ENCODE measurements at places on chromosomes 16 and 17. TPM values are rescaled to one million over a fixed set of nuclear protein-coding genes. Genes with fewer than 3 reads are reported as not detected.

Gene CA10
- total RNA-seq, result not detected

DNA sequence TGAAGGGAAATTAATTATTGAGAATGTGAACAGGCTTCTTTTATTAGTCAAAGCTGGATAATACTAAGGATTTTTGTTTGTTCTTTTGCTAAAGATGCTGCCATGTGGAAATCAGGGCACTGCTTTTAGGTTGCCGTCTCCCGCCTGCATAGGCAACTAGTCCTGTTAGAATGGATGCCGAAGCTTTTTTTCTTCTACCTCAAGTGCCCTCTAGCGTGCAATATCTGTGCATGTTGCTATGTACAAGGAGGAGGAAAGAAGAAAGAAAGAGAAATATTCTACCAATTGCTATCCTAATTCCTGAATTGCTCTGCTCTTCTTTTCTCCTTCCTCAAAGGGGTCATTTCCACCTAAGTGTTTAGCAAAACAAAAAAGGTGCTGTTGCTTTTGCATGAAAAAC is 5.2 kb upstream of the CDH8 start:
- peak; percentile 60 for DNase-seq

DNA sequence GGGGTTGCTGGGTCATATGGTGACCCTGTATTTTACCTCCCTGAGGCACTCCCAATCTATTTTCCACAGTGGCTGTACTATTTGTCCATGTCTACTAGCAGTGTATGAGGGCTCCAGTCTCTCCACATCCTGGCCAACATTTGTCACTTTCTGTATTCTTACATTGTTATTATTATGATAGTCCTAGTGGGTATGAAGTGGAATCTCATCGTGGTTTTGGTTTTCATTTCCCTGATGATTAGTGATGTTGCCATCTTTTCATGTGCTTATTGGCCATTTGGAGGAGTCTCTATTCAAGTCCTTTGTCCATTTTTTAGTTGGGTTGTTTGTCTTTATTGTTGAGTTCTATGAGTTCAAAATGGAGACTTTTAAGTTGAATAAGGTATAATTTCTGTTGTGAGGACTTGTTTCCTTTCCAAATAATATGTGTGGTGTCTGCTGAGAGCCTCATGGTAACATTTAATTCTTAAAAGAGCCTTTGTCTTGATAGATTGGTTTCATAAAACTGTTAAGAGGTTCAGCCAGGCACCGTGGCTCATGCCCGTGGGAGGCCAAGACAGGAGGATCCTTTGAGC is 108.2 kb downstream of the RPTOR start:
- peak; percentile 18 for DNase-seq

Gene PIGW
- 6.9 TPM for total RNA-seq

Gene CDC27
- 89.3 TPM for total RNA-seq

Gene CES4A
- 0.19 TPM for total RNA-seq

- DNase-seq, result no peak
Measured at GRCh38 chr16:86690970-86691369, 112.6 kb downstream of the FOXL1 start.

DNA sequence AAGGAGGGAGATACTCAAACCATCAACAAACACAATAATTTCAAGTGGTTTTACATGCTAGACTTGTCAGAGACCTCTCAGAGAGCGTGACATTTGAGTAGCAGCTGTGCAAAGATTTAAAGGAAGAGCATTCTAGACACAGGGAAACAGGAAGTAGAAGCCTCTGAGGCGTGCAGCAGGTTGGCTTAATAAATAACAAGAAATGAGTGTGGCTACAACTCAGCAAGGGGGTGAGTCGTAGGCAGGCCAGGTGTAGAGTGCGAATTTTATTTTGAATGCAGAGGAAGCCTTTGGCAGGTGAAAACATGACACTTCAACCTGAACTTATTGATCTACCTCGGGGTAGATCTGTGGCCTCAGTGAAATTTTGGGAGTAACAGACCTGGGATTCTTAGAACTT is 73.2 kb upstream of the MRTFB start:
- DNase-seq, result peak; percentile 60

- DNase-seq, result no peak
Measured at GRCh38 chr17:5011928-5012327, 14.2 kb downstream of the KIF1C start.

- DNase-seq, result no peak
Measured at GRCh38 chr17:19412984-19413383, 2.0 kb downstream of the RNF112 start.

GRCh38 chr16:62712566-62712965 is 676.3 kb upstream of the CDH8 start:
- no peak for DNase-seq

DNA sequence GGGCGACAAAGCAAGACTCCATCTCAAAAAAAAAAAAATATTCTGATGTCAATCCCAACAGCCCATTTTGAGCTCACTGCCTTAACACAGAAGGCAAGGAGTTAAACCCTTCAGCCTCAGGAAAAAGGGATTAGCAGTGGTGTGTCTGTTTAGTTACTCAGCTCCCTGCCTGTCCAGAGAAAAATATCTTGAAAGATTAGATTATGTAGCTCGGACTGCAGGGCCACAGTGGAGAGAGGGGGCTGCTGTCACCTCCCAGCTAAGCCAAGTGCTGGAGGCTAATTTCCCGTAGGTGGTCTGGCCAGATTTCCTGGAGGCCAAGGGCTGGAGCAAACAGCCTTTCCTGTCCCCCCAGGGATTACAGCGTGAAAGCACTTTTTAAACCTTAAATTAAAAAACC is 50.3 kb downstream of the C16orf95 start:
- DNase-seq, result no peak

- peak; percentile 78 for DNase-seq
Measured at GRCh38 chr17:43006639-43007551, at the start of gene IFI35. IFI35 (plus strand) TSS chr17:43006784; CDS start chr17:43006948, 164 bp downstream.

DNA sequence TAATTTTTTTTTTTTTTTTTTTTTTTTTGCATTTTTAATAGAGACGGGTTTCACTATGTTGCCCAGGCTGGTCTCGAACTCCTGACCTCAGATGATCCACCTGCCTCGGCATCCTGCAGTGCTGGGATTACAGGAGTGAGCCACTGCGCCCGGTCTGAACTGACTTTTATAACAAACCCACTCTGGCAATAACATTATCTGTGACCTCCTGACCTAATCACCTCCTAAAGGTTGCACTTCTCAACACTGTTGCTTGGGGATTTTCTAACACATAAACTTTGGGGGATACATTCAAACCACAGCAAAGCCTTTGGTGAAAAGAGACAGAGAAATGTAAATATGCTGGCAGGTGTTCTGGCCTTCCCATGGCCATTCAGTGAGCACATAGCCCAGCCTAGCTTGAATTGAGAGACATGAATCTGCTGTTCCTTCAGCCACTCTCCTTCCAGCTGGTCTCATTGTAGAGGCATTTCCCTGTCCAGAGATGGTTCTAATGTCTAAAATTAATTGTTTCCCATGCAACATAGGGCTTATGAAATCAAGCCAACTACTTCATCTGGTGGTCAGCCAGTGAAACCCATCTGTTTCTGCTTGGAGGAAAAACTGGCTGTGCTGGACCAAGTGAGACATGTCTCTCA is 28.3 kb downstream of the LYRM1 start:
- DNase-seq, result peak; percentile 68

- DNase-seq, result no peak
Measured at GRCh38 chr16:30112197-30113030, 923 bp downstream of the GDPD3 start.

DNA sequence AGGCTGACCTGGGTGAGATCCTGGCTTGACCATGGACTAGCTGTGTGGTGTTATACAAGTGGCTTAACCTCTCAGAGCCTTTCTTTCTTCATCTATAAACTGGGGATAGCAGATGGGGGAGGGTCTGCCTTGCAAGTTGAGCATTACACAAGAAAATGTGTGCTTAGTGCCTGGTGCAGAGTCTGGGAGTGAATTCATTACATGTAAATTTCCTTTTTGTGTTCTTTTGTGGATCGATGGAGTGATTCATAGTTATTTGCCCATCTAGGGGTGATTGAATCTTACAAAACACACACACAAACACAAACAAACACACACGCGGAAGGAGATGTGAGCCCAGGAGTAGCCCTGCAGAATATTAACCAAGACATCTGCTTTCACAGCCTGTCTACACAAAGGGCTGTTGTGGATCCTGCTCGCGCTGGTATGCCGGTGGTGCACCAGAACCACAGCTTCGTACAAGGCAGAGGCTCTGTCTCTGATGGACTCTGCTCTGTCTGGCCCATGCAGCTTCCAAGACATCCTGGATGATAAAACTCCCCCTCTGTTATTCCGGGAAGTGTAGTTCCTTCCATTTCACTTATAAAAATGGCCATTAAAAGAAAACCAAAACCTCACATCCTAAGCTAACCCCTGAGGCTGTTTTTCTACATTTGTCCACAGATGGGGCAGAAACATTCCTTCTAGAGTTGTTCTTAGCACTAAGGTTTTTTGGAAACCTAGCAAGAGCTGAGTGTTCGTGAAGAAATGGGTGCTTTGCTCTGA is 86.1 kb downstream of the UTP18 start:
- no peak for DNase-seq

DNA sequence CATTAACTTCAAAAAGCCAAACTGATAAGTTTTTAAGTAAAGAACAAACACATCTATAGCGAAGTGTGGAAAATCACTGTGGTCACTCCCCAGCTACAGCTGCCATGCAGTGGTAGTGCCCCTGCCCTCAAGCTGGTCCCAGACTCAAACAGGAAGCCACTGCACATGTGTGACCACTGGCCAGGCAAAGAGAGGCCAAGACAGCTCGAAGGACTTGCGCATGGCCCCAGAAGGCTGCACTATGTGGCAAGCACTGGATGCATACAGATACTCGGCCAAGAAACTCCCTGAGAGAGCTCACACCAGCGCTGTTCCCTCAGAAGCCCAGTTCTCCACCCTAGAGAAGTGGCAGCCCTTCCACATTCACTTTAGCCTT is 82.4 kb downstream of the ANKRD11 start:
- peak; percentile 35 for DNase-seq

DNA sequence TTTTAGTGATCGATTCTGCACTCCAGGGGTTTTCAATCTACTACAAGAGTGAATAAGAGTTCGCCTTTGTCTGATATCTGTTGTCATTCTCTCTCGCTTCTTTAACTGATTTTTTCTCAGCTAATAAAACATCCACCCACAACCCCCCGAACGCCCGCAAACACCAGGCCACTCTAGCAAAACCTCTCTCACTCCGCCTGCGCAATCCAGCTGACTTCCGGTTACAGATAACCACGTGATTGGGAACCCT is 338 bp upstream of the RPL19 start:
- DNase-seq, result peak; percentile 95

Gene SSTR5
- 0.29 TPM for total RNA-seq

DNA sequence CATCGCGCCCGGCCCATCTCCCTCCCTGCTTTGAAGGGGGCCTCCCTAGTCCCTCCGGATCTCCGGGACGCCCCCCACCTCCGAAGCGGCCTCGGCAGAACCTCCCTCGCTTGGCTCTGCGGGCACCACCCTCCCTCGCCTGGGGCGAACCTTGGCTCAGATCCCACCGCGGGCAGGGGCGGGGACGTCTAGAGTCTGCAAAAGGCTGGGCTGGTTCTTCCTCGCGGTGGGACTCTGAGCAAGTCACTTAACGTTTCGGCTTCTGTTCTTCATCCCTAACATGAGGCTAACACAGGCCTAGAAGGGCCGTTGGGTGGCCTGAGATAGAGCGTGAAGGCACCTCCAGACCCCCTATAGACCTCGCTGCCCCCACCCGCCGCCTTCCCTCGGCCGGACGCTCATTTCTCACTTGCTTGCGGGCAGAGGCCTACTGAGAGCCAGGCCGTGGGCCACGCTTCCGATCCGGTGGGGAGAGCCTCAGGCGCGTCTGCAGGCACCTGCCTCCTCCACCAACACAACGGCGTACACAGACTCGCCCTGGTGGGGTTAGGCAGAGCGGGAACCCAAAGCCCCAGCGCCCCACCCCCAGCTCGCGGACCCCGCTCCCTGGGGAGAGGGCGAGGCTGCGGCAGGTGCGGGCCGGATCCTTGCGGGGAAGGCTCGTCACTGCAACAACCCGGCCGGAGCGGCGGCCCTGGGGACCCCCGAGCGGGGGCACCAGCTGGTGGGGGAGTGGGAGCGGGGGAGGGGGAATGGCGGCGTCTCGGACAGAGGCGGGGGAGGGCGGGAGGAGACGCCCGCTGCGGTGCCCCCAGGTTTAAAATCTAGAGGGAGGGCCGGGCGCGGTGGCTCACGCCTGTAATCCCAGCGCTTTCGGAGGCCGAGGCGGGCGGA is 5.4 kb downstream of the MYO1C start:
- peak; percentile 34 for DNase-seq

- peak; percentile 26 for DNase-seq
Measured at GRCh38 chr16:67661101-67661761, 471 bp downstream of the PARD6A start.

- DNase-seq, result no peak
Measured at GRCh38 chr17:80890921-80891396, 100.7 kb upstream of the CHMP6 start.

All from myocyte (in vitro differentiated cells).